NCI-H69 (cell line): ENCODE measurements at places on chromosomes 5 and 9.

DNA sequence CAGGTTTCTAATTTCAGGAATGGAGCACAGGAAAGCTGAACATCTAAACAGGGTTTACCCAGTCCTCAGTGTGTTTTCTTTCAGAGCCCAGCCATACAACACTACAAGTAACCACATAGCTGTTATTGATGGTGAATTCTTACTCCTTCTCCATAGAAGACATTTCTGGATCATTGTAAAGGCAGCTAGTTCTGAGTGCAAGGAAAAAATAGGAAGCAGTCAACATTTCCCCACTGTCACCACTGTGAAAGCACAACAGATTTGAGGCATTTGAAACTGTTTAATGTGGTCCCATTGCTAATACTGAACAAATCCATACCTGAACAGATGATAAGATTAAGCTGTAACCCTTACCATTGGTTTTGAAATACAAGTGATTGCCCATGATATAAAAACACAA is 145.0 kb upstream of the PCA3 start:
- no peak for DNase-seq

DNA sequence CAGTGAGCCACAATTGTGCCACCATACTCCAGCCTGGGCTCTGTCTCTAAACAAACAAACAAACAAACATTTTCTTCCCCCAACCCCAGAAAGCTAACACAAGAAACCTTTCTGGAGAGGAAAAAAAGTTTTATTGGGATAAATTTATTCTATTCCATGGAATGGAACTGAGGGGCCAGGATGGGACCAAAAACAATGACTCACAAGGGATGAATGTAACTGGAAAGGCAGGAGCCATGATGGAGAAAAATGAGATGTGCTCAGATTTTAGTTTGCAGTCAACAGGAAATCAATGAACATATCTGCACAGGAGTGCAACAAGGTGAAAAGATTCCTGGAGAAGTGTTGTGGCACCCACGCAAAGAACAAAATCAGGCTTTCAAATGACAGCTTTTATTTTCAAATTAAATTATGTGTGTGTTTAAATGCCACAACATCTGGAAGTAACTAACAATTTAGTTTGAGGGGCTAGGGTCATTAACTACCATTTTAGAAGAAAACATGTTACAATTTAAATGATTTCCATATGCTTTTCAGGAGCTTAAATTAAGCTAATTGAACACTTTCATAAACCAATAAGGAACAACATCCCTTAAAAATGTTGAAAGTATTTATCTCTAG is 208.6 kb downstream of the TSSK1B start:
- DNase-seq = no peak

DNA sequence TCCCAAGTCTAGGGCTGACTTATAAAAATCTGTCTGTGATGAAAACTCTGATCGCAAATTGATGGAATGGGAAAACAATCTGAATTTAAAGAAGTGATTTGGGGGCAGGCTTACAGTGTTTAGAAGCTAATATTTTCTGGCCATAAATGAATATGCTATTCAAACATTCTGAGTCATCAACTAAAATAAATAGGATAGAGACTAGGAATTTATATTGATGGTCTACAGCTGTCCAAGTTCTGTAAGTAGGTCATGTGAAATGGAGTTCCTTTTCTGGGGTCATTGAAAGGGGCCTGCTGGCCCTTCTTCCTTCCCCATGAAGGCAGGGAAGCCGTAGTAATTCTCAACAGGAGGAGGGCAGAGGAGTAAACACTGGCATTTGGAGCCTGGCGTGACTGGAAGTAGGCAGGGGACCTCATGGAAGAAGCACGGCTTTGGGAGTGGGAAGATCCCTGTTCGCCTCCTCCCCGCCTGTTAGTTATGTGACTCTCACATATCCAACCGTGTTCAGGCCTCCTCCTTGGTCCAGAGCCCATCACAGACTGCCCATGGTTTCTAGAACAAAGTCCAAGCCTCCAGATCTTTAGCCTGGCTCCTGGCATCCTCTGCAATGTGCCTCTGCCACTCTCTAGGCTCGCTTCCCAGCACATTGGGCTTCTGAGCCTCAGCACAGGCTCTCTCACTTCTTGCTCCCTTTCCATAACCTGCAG is 31.7 kb downstream of the ALG2 start:
- peak; percentile 51 for DNase-seq

DNA sequence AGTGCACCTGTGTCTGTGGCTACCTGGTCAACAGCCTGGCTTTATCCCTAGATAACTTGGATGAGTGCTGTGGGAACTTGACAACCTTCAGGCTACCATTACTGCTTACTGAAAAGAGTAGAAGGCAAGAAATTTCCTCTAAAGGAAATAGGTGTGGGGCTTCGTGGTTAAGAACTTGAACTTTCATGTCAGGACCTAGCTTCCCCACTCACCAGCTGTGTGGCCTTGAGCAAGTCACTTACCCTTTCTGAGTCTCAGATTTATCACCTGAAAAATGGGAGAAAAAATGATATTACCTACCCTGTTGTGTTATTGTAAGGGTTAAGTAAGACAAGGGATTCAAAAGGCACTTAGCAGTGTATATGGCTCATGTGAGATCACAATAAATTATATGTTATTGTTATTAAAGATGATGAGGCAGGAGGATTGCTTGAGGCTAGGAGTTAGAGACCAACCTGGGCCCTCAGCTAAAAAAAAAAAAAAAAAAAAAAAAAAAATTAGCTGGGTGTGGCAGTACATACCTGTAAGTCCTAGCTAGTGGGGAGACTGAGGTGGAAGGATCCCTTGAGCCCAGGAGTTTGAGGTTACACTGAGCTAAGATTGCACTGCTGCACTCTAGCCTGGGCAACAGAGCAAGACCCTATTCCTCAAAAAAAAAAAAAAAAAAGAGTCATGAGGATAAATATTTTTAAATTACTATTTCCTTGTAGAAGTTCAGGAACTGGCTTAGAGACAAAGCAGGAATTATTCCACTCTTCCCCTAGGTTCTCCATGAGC is 97.0 kb upstream of the SPRY4 start:
- no peak for DNase-seq

DNA sequence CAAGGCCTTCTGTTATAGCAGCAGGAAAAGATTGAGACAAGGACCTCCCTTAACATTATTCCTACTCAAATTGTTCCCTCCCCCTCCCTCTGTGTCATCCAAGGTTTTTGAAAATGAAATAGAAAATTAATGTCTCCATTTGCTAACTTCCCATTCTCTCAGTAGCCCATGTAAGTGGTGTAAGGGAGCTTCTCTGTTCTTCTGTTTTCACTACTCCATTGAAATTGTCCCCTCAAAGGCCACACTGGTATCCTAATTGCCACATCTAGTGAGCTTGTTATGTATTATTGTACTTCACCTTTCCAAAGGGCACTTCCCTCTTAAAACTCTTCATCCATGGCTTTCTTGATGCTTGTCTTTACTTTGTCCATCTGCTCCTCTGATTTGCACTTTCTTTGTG is 131.2 kb upstream of the PIK3R1 start:
- no peak for DNase-seq

DNA sequence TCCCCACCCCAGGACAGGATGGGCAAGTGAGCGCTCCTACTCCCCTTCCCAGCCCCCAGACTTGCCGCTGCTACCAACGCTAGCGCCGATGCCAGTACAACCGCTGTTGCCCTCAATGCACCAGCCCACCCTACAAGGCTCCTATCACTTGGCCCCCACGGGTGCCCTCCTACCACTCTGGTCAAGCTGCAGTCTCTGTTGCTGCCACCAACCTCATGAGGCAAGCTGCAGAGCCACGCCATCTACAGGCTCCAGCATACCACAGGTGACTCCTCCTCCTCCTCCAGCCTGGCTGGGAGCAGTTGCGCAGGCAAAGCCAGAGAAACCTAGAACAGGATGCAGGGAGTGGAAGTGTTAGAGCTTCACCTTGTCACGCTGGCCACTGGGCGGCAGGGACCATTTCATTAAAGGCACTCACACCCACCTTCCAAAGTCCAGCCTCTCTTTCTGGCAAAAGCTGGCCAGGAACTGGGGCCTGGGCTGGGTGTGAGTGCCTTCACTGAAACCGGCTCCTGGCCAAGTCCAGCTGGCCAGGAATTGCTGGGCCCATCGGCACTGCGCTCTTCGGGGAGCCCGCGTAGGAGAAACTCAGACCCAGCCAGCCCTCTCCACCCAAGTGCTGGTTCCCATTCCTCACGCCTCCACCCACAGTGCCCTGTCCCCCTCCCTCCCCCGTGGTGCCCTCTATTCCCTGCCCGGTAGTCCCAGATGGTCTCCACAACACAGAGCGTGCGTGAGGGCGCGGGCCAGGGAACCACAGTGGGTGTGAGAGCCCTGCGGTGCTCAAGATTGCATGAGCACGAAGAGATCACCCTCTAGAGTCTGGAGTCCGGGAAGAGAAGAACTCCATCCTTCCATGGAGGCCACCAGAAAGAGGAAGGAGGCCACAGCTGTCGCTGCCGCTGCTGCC is 1.6 kb upstream of the PCAT7 start:
- peak; percentile 77 for DNase-seq

DNA sequence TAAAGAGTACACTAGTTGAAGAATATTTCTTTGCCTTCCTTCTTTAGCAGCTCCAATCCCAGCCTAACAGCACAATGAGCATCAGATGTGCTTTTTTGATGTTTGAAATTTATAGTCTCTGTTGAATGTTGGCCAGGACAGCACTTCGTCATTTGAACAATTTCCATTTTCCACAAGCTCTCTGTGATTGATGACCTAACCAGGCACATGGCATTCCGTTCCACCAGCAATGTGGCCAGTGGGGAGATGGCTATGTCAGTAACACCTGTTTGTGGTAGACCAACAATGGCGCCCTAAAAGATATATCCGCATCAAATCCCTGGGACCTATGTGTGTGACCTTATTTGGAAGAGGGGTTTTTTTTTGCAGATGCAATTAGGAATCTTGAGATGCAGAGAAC is 66.8 kb downstream of the PALM2AKAP2 start:
- DNase-seq = no peak

- DNase-seq = peak; percentile 4
Measured at GRCh38 chr9:70607926-70608325, 193.5 kb upstream of the KLF9 start.

DNA sequence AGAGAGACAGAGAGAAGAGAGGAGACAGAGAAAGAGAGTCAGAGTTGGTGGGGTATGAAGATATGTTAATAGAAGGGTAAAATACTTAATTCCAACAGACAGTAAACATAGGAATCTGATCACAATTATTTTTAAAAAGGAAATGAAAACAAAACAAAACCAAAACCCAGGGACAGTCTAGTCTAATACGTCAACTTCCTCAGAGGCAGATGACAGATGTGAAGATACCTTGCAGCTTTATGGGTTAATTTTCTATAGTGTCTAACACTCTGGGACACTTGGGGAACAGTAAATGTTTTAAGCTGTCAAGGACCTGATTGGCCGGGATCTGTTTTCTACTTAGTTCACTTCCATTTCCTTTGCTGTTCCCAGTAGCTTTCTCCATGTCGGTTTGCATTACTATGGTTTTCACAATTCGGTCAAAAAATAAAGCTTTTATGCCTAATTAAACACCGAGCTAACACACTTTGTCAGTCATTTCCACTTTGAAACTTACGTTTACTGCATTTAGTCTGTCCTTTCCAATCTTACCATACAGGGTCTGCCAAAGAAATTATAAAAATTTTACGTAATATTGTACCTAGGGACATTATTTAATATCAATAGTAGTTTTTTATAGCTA is 216.5 kb downstream of the MCTP1 start:
- DNase-seq = no peak

- DNase-seq = no peak
Measured at GRCh38 chr9:85204176-85204575, 534.6 kb downstream of the NTRK2 start.
